ENCODE measurements at places on chromosomes 7 and 10. TPM values are rescaled to one million over a fixed set of nuclear protein-coding genes. Genes with fewer than 3 reads are reported as not detected.
A peak's percentile ranks its signal among the peaks of the same experiment; 100 is the strongest.

The ERVW-1 gene
- not detected for total RNA-seq

The MPP7 gene
- total RNA-seq = 0.49 TPM

The CDK1 gene
- total RNA-seq = 75.5 TPM

The CYP2W1 gene
- 0.74 TPM for total RNA-seq

The ARHGEF5 gene
- 37.1 TPM for total RNA-seq

DNA sequence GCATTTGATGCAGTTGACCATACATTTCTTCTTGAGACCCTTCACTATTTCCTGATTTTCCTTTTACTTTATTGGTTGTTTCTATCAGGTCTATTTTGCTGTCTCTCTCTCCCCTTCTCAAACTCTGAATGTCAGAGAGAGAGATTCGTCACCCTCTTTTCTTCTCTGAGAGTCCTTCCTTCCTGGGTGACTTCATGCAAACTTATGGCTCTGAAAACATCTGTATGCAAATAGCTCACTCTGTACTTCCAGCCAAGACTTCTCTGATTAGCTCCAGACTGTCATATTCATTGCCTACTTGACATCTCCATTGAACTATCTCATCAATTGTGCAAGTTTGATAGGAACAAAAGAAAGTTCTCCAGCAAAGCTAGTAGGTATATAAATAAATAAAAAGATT lies 191.7 kb upstream of the KLF6 start:
- H3K36me3 ChIP-seq = no peaks in the 10 kb centered on the region
- DNase-seq = no peak
- no peaks in the 10 kb centered on the region for H3K27me3 ChIP-seq
- peak overlapping the region; percentile 23 for H3K27ac ChIP-seq
- no peak overlapping the region for H3K4me3 ChIP-seq

DNA sequence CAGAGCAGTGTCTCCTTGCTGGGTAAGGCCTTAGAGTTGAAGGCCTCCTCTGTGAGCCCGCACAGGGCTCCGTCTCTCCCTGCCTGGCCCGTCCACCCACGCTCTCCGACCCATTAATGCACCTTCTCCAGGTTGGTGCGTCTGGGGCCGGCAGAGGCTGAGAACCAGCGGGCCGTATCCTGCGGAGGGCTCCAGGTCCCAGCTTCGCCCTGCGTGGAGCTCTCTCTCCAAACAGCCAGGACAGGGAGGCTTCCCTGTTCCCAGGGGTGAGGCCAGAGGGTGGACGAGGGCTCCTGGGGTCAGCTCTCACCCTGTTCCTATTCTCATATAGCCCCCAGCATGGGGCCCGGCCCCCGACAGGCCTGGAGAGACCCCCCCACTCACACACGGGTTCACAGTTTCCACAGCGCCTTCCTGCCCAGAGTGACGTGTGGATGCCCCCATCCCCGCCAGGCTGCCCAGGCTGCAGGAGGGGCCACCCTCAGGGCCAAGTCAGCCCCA lies 34.6 kb downstream of the GET4 start:
- H3K36me3 ChIP-seq = no peaks in the 10 kb centered on the region
- H3K4me3 ChIP-seq = no peak overlapping the region
- H3K27ac ChIP-seq = no peak overlapping the region
- H3K27me3 ChIP-seq = no peaks in the 10 kb centered on the region
- H3K4me1 ChIP-seq = peaks cover 11% of the 10 kb centered on the region
- no peak for DNase-seq

DNA sequence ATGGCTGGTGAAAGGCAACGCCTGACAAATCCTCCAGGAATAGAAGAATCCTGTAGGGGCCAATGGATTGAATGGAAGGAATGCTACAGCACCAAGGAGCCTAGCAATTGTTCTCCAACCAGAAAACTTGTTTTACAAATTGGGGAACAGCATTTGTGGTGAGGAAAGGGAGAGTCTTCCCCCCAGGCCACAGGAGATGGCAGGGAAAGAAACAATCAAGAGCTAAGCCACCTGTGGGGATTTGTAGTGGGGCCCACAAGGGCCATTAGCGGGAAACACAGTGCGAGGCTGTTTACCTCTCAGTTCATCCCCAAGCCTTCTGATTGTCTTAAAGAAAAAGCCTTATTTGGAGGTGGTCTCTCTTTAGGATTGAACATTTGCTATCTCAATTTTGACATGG lies 48.5 kb upstream of the KCNMA1 start:
- no peak for DNase-seq
- H3K4me3 ChIP-seq = no peak overlapping the region
- H3K27ac ChIP-seq = no peak overlapping the region
- peaks cover 24% of the 10 kb centered on the region for H3K27me3 ChIP-seq

DNA sequence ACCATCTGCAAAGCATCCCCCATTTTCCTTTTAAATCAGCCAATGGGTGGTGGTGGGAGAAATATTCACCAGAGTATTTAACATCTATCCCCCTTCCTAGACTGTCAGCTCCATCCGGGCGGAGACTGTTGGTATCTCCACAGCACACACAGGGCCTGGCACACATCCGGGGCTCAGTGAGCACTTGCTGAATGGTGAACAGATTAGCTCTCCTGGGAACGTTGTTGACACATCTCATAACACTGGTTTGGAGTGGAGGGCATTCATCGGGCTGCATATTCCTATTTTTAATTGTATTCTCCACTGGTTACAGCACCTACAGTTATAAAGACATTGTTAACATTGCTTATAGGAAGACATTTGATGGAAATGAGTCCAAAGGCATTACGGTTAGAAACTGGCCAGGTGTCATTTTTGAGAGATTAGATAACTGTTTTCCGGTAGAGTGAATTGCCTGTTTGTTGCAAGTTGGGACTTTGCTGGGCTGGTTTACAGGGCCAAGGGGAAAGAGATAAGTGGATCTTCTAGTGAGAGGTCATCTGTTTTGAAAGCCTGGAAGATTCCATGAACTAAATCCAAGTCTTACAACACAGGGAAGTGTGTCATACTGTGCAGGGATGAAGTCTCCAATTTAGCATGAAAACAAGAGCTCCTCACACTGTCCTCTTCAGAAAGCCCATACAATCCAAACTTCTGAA lies 101.8 kb downstream of the EGFR start:
- no peaks in the 10 kb centered on the region for H3K36me3 ChIP-seq
- DNase-seq = no peak
- no peak overlapping the region for H3K4me3 ChIP-seq
- no peaks in the 10 kb centered on the region for H3K27me3 ChIP-seq
- H3K27ac ChIP-seq = peak overlapping the region; percentile 59

DNA sequence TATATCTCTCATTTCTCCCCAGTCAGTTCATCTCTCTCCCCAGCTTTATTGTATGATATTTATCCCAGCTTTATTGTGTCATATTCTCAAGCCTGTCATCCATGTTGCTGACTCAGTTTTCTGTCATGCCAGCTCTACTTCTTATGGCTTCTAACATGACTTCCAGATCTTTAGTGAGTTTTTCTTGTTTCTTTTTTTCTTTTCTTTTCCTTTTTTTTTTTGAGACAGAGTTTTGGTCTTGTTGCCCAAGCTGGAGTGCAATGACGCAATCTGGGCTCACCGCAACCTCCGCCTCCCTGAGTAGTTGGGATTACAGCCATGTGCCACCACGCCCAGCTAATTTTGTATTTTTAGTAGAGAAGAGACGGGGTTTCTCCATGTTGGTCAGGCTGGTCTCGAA lies 28.7 kb upstream of the CALU start:
- no peak for DNase-seq
- H3K27ac ChIP-seq = no peak overlapping the region
- H3K27me3 ChIP-seq = no peaks in the 10 kb centered on the region
- no peaks in the 10 kb centered on the region for H3K36me3 ChIP-seq
- H3K4me3 ChIP-seq = no peak overlapping the region

- H3K27ac ChIP-seq = no peak overlapping the region
- H3K36me3 ChIP-seq = no peaks in the 10 kb centered on the region
- no peaks in the 10 kb centered on the region for H3K4me1 ChIP-seq
- no peak for DNase-seq
- H3K27me3 ChIP-seq = no peaks in the 10 kb centered on the region
Measured at GRCh38 chr7:335358-336148, 45.6 kb downstream of the FOXL3 start.

DNA sequence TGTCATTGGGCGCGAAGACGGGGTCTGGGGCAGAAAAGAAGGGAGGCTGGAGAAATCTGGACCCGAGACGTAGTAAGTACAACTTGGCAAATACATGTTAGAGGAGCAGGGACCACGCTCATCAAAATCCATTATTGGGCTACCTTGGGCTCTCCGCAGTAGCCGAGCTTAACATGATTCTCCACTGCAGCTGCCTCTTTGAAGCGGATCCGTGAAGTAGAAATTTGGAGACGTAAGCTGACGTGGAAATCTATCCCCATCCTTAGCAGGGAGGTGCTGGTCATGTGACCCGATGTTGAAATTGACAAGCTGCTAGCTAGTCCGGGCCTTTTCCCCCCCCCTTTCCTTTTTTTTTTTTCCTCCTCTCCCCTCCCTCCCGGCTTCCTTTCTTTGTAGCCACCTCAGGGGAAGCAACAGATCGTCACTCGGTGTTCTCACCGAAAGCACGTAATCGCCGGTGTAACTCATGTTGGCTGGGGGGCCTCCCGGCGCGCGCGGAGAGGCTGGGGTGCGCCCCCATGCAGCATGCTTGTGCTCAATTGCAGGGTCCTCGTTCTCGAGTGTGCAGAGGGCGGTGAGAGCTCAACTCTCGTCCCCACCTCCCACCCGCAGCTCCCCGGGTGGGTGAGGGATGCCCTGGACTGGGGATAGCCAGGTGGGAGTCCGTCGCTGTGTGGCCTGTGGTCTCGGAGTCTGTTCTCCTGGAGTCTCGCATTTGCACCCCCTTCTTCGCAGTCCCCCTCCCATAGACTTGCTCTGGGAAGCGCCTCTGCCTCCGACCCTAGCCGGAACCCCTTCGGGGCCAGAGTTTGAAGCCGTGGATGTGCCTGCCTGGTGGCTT lies at the start of gene HOXA11:
Gene HOXA11 (minus strand): TSS at position 220 of the 841 bp plus-strand sequence. CDS start 88 bp downstream, at position 132.
- DNase-seq = no peak
- peak within 1 kb of the TSS; percentile 88 for H3K4me3 ChIP-seq
- H3K36me3 ChIP-seq = no peaks in the 10 kb centered on the region
- H3K4me1 ChIP-seq = peaks cover 14% of the 10 kb centered on the region
- no peaks in the 10 kb centered on the region for H3K27me3 ChIP-seq

All from Panc1 (cell line).